Stimulated activated CD8-positive, alpha-beta memory T cell treated with anti-CD3 and anti-CD28 coated beads, Interleukin-7, amount 100 ng/mL, for 1 hour (primary cell): ENCODE measurements at places on chromosomes 5 and 9.

- DNase-seq: no peak
These were observed 57.9 kb downstream of the FAM78A start for GRCh38 chr9:131218370-131218769.

DNA sequence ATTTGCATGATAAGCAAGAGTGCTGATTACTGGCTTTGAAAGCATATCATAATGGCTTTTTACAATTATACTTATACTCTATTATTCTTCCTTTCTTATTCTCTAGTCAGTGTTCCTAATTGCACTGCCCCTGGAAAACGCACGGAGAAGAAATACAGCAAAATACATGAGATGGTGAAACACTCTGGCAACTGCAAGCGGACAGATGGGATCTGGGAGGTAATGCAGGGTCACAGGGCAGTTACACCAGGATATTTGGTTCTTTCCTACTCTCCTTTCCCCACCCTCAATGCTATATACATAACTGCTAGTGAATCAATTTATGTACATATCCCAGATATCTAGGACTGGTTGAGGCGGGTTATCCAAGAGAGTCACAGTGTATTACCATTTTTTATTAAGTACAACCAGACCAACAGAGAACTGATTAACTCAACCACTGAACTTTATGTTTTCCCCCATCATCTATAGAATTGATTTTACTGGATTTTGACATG lies 423.7 kb downstream of the ZSWIM6 start:
- DNase-seq: no peak

DNA sequence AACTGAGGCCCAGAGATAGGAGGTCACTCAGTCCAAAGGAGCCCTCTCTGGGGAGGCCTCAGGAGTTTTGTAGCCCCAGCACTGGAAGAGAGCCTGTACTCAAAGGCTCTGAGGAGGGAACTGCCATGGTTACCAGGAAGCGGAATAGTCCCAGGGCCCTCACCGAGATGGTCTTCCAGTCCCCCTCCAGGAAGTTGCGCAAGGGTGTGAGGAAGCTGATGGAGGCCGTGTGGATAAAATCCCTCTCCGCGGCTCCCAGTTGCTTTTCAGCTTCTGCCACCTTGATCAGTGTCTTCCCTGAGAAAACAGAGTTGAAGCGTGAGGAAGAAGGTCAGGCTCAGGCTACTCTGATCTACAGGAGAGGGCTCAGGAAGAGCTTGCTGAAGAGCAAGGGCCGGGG lies 13.5 kb downstream of the SH3GLB2 start:
- DNase-seq: no peak

GRCh38 chr5:173055042-173055721 lies 970 bp upstream of the CREBRF start:
- DNase-seq: no peak

DNA sequence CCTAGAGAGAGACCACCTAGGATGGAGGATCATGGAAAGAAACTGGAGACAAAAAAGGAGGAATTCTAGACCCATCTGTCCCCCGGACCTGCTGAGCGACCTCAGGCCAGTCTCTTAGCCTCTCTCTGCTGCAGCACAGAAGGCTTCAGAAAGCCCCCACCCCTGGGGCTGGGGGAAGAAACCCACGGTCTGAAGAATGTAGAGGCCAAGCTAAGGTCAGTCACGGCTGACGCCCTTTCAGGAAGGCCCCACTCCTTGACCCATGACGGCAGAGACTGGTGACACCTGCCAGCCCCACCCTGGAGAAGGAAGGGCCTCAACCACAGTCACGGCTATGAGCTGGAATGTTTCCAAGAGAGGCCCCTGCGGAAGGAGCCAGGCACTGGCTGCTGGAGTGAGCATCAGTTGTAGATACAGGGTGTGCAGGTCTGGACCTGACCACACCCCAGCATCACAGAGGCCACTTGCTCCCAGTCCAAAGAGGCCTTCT lies 120.5 kb upstream of the BOD1 start:
- DNase-seq: no peak

- no peak for DNase-seq
These were observed 297.8 kb downstream of the SH3GL2 start for GRCh38 chr9:17876687-17877086.

GRCh38 chr5:106106384-106106783 lies 1564.4 kb downstream of the EFNA5 start:
- DNase-seq: no peak

- no peak for DNase-seq
These were observed 145.2 kb upstream of the ABCA1 start for GRCh38 chr9:105073147-105073546.

DNA sequence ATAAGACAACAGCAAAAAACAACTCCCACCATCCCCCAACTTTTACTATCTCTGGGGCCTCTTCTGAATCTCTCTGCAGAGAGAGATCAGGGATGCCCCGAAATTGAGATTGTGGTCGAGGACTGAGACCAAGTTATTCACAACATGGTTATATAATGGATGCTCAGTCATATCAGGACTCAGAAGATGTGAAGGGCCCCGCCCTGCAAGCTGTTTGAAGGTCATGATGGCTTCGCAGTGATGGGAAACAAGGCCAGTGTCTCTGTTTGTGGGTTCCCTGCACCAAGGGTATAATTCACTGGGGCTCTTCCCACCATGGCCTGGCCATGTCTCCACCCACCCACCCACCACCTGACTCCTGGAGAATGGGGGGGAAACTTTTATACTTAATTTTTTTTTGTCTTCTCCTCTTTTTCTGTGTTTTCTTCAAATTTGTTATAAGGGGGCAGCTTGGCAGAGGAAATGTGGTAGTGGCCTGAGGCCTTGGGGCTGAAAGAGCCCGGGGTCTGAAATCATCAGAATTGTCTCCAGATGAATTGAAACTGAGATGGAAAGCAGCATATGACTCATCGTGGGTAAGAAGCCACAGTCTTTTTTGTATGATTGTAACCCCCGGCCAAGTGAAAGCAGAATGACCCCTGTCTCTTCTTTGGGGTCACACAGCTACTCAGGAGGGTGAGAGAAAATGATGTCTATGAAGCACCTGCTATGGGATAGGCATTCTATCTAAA lies 15.0 kb upstream of the TEX48 start:
- no peak for DNase-seq

DNA sequence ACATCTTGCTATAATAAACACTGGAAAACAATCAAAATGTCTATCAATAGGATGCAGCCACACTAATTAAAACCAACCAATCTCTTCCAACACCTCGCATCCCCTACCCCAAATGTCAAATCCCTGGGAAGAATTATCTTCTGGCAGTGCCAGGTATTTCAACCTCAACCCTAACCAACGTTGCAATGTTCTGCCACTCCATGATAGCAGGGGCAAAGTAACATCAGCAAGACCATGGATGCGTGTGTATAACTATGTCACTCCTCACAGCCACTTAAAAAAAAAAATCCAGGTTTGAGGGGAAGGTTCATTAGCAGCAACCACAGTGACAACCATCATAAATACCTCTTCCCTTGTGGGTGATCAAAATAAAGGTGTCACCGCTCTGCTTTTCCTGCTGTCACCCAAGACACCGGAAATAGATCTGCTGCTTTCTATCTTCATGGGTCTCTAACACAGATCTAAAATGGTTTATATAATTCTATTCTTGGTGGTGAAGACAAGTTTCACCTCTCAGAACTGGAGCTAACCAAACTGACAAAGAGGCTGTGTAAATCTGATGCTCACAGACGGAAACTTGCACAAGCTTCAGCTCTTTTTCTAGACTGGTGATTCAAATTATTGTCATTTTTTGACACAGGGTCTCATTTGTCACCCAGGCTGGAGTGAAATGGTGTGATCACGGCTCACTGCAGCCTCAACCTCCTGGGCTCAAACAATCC lies 9.9 kb downstream of the HSPA9 start:
- no peak for DNase-seq

DNA sequence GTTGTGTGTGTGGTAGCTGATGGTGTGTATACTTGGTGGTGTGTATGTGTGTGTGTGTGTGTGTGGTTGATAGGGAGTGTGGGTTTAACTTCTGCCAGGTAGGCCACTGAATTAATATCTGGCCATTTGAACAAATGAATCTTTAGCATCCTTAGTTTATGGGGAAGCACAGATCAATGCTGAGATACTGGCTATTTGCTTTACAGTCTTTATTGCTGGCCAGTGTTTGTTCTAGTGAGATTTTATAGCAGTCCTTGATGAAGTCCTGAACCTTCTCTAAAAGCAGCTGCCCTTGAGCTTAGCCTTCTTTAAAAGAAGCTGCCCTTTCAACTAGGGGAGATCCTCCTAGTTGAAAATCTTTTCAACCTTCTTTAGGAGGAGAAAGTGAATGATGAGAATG lies 69.3 kb downstream of the MACIR start:
- no peak for DNase-seq
